ENCODE measurements at places on chromosomes 2 and 18.
A peak's percentile ranks its signal among the peaks of the same experiment; 100 is the strongest.

GRCh38 chr18:64090876-64091275 is 58.0 kb downstream of the LINC00305 start:
- DNase-seq = no peak

DNA sequence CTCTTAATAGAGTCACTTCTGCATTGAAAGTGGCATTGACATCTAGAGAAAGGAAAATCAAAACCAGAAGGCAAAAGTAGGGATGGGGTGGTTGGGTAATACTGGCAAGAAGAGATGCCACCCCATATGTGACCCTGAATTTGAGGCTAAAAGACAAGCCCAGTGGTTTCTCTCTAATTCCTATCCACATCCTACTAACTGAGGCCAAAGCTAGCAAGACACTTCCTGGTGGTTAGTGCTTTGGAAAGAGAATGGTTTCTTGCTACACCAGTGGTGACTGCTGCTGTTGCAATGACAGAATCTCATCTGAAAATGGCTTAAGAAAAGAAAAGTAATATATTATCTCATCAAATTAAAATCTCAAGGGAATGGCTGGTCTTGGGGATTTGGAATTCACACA is 640.6 kb downstream of the EPHA4 start:
- DNase-seq = no peak

- DNase-seq = no peak
Measured at GRCh38 chr2:62568983-62569837, 63.2 kb upstream of the TMEM17 start.

DNA sequence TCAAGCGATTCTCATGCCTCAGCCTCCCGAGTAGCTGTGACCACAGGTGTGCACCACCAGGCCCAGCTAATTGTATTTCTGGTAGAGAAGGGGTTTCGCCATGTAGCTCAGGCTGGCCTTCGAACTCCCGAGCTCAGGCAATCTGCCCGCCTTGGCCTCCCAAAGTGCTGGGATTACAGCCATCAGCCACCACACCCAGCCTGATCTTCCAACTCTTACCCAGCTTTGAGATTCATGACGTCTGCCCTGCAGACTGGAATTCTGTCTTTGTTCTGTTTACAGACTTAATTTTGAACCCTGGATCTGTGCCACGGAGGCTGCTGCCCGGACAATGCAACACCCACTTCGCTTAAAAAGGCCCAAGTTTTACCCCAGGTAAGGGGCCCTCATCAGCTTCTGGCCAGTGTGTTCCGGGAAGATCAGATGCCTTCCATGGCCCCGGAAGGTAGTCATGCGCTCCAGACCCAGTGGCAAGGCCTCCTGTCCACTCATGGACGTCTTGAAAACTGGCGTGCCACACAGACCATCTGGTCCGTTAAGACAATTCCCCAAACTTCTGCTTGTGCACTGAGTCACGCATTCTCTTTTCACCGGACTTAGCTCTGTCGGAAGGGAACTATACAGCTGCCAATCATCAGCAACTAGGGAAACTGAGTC is 5.5 kb downstream of the PXDN start:
- no peak for DNase-seq

GRCh38 chr18:36871801-36872200 is 42.9 kb downstream of the KIAA1328 start:
- no peak for DNase-seq

- DNase-seq = peak; percentile 75
Measured at GRCh38 chr2:207617011-207617671, 8.1 kb downstream of the METTL21A start.

DNA sequence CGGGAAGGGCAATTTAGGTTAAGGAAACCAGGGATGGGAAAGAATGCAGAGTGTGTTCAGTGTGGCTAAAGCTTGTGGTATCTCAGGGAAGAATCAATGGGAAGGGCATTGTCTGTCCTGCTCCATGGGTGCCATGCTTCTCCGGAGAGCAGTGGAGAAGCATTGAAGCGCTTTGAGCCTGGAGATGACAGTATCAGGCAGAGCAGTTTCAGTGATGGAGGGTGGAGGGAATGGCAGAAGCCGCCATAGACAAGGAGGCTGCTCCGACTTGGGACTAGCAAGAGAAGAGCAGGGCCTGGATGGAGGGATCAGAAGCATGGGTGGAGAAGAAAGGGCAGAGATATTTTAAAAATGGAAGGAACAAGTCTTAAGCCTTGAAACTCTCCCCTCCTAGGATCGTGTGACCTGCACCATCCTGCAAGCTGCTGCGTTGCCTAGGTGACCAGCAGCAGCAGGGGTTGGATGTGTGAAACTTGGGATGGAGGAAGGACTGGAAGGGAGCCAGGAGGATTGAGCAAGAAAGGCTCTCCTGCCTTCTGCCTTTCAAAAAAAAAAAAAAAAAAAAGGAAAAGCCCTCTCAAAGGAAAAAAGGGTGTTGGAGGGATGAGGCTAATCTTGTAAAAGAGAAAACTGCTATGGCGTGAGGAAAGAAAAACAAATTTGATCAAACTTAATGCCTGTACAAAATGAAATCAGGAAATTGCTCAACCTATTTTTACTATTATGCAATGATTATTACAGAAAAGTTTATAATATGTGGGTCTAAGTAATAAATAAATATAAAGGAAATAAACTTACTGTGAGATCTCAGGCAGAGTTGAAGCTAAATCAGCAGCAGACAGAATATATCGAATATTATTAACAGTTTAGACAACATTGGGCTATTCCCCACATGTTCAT is 493.8 kb upstream of the NRP2 start:
- peak; percentile 49 for DNase-seq

DNA sequence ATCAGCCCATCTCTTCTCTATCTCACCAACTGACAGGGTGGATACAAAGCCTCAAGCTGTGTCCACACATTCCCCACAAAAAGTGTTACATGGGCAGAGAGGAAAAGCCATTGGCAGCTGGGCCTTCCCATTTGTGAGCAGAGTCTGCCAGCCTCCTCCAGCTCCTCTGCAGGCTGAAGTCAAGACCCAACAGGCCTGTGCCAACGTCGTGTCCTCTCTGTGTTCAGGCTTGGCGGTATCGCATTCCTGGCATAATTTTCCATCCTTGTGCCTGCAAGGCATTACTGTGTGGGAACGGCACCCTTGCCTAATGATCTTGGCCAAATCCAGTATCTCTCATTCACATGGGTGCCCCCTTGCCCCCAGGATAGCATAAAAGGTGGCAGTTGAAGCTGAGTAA is 41.5 kb upstream of the APCDD1 start:
- DNase-seq = no peak

GRCh38 chr2:53567073-53567472 is 200.5 kb upstream of the CHAC2 start:
- no peak for DNase-seq

GRCh38 chr18:36534154-36534688 is 236.7 kb downstream of the FHOD3 start:
- no peak for DNase-seq

- DNase-seq = peak; percentile 90
Measured at GRCh38 chr2:235605312-235606003, 111.6 kb downstream of the AGAP1 start.

DNA sequence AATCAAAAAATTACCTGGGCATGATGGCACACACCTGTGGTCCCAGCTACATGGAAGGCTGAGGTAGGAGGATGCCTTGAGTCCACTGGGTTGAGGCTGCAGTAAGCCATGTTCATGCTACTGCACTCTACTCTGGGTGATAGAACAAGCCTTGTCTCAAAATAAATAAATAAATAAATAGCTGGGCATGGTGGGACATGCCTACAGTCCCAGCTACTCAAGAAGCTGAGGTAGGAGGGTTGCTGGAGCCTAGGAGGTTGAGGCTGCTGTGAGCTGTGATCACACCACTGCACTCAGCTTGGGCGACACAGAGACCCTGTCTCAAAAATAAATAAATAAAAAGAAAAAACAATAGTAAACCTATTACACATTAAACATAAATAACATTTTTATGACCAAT is 3.0 kb downstream of the AP1S3 start:
- no peak for DNase-seq

- no peak for DNase-seq
Measured at GRCh38 chr2:76197428-76197827, 486.7 kb upstream of the GCFC2 start.

DNA sequence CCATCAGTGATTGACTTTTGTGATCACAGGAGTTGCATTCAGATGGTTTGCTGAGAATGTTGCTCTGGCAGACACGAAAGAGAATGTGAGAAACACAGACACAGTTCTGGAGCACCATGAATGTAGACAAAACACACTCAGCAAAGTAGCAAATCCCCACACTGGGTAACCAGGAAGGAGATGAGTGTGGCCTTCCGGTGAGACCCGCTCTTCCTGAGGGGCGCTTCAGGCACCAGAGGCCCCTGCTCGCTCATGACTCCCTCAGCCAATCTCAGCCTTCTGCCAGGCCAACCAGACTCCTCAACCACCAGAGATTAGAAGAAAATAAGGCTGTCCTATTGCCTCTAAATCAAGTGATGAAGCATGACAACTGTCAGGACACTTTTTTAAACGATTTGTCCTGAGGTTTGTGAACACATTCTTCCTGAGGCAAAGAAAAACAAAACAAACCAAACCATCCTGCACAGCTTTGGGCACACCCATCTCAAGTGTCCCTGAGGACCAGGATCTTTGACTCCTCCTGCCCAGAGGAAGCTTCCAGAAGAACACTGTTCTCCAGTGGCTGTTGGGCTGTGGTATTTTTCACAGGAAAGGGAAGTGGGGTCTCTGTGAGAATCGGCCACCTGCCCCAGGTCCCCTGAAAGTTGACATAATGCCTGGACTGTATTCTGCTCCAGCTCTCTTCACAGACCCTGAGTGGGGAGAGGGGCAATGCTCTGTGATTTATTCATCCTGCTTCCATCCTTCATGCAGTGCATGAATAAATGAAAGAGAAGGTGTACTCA is 152.8 kb downstream of the BCL11A start:
- no peak for DNase-seq

GRCh38 chr2:68246396-68246795 is 5.9 kb downstream of the PPP3R1 start:
- DNase-seq = no peak

DNA sequence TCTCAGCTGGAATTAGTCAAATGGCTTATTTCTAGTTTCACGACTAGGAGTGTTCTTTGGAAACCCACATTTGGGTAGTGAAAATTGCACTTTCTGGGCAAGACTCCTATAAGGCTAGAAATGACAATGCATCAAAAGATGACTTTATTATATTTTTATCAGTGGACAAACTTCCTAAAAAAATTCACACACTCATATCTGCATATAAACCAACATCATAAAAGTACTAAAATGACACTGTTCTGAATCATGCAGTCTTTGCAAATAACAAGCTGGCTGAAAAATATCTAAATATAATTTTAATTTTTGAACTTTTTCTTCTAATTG is 17.6 kb downstream of the MXD1 start:
- DNase-seq = no peak

- no peak for DNase-seq
Measured at GRCh38 chr18:50277942-50278341, 3.4 kb downstream of the MBD1 start.

GRCh38 chr2:199223791-199224190 is 233.9 kb downstream of the SATB2 start:
- no peak for DNase-seq

- DNase-seq = no peak
Measured at GRCh38 chr2:160701822-160702221, 208.2 kb upstream of the RBMS1 start.

GRCh38 chr2:88321449-88322248 is 130.8 kb downstream of the FOXI3 start:
- no peak for DNase-seq

DNA sequence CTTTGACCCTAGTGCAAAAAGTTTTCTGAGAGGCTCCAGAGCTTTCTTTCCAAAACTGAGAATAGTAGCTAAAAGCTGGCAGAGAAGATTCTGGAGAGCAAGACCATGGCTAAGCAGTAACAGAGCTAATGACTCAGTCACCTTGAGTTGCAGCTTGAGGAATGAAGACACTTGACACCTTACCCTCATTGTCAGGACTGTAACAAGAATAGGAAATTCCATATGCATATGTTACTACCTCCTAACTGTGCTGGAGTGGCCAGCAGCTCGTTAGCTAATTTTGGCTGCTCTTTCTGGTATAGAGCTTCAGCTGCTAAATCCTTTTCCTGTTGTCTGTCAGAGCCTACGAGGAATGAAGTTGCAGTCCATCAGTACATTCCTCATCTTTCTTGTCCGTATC is 68.6 kb upstream of the LHCGR start:
- no peak for DNase-seq

GRCh38 chr2:70397186-70397585 is 95.3 kb upstream of the FAM136A start:
- no peak for DNase-seq

DNA sequence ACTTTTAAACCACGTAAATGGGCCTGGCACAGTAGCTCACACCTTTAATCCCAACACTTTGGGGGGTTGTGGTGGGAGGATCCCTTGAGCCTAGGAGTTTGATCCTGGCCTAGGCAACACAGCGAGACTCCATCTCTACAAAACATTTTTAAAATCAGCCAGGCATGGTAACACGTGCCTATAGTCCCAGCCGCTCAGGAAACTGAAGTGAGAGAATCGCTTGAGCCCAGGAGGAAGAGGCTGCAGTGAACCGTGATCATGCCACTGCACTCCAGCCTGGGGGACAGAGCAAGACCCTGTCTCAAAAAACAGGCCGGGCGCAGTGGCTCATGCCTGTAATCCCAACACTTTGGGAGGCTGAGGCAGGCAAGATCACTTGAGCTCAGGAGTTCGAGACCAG is 12.2 kb downstream of the ROCK1 start:
- DNase-seq = no peak
